ENCODE measurements at places on chromosomes 4 and X.

GRCh38 chr4:157741642-157742041, 431.2 kb downstream of the GASK1B start:
- no peak for DNase-seq

DNA sequence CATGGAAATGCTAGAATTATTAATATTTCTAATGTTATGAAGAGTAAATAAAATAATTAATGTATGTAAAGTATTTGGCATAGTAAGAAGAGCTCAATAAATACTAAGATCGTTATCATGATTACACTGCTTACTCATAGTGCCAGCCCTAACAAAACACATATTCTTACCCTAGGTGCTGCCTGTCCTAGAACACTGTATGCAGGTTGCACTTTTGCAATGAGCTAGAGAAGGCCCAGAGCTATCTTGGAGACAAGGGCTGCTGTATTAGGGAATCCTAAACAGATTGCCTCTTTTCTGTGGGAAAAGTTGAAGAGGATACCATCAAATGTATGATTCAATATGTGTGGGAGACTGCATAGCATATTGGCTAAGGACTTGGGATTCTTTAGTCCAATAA, 48.0 kb upstream of the TMEM164 start:
- no peak for DNase-seq

GRCh38 chr4:75289914-75290582, 224.2 kb downstream of the RCHY1 start:
- DNase-seq, result no peak

- DNase-seq, result no peak
These were observed 671 bp downstream of the HPF1 start for GRCh38 chr4:169756971-169757574.

DNA sequence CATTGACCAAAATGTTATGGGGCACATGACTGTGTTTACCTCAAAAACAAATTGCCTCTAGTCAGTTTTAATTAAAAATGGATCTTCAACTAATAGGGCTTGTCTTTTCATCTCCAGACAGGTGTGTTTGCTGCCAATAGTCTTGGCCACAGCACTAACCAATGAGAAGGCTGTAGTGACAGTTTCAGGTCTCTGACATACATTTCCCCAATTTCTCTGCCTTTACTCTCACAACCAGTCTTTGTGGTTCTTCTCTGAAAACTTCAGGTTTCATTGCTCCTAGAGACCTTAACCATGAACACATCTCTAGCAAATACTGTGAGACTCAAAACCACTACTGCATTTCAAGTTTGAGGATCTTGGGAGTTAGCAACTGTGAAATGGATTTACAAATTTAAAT, 3.5 kb upstream of the EDNRA start:
- DNase-seq, result no peak

DNA sequence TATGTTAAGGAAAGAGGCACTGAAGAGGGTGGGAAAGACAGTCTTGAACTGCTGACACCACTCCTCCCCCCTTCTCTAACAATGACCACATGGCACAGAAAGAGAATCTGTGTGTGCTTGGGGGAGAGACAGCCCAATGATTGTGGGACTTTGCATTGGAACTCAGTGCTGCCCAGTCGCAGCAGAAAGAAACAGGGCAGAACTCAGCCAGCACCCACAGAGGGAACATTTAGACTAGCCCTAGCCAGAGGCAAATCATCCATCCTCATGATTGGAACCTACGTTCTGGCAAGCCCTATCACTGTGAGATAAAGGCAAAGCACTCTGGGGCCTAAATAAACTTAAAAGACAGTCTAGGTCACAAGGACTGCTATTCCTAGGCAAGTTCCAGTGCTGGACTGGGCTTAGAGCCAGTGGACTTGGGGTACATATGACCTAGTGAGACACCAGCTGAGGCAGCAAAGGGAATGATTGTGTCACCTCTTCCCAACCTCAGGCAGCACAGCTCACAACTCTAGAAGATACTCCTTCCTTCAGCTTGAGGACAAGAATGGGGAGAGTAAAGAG, 132.8 kb upstream of the S100G start:
- no peak for DNase-seq

DNA sequence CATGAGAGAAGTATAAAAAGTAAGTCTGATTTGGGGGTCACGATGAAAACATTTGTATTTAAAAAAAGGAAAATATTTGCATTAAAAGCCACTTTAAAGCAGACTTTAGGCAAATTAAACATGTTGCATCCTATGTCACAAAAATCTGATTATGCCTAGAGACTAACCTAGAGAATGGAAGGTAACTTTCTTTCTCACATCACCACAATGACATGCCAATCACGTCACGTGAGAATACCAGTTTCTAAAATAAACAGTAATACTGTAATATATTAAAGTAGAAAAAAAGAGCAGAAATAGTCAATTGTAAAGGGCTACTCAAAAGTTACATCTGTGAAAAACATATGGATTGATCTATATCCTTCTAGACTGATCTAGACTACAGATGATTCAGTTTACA, 3.3 kb downstream of the CHIC2 start:
- no peak for DNase-seq

- no peak for DNase-seq
These were observed 2104.2 kb downstream of the PCDH7 start for GRCh38 chr4:32824336-32824735.

- DNase-seq, result no peak
These were observed 1851.3 kb upstream of the PCDH7 start for GRCh38 chr4:28868841-28869240.

Data from A549 (cell line).